ENCODE measurements at places on chromosomes 4 and X.

DNA sequence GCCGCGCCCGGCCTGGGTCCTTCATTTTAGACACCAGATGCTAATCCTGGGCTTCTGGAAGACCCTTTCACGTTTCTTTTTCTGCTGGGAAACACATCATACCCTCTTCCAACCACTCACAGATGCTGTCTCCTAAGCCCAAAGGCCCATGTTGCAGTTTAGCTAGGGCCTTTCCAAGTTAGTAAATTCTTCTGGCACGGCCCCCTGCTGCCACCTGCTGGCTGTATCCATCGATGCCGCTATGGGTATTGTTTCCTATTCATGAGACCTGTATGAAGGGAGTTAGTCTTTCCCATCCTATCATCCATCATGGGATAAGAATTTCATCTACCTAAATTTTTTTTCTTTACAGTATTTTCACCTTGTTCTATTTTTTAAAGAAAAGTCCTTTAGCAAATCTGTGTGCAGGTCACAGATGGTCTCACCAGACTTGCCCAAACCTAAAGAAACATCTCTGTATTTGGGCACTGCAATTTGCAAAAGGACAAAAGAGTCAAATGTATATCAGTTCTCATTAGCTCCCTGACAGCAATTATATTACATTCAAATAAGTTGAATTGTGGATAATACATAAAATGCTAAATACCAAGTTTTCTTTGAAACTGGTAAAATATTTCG, 37.8 kb upstream of the SLC9A7 start:
- peak; percentile 29 for DNase-seq

DNA sequence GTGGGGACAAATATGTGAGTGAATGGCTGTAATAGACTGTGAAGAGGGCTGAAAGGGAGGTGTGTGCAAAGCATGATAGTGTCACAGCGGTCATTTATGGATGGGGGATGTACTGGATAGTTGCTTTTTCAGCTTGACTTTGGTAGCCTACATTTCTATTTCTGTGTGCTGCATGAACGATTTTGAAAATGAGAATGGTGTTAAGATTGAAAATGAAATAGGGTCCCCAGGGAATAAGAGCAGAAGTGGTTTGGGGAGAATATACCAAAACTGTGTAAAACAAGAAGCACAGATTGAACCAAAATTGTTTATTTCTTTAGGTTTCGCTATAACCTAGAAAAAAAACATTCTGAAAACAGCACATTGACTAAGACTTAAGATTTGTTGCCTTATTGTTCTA, 58.8 kb upstream of the CLNK start:
- DNase-seq, result no peak

GRCh38 chr4:5711479-5712184, 631 bp downstream of the EVC start:
- no peak for DNase-seq

GRCh38 chr4:143482840-143483239, 30.7 kb upstream of the SMARCA5 start:
- DNase-seq, result no peak

DNA sequence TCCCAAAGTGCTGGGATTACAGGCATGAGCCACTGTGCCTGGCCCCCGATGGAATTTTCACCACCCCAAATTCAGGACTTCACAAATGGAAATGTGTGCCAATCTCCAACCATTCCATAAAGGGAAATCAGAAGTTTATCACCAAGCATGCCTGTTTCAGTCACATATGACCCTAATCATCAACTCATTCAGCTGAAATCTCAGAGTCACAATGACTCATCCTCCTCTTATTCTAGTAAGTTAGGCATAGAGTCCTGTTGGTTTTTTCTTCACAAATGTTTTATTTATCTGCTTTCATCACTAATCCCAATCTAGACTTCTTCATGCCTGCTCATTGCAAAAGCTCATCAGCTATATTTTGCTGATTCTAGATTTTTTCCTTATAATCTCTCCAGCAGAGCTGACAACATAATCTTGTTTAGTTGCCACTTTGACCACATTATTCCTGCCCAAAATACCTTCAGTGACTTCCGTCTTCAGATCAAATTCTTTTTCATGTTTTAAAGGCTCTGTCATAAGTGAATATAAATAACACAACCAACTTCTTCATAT, 83.3 kb downstream of the SLC7A11 start:
- no peak for DNase-seq

GRCh38 chr4:88751258-88752075, 53.8 kb upstream of the NAP1L5 start:
- DNase-seq, result no peak

- no peak for DNase-seq
Measured at GRCh38 chr4:153731239-153731638, 28.6 kb downstream of the RNF175 start.

- DNase-seq, result no peak
Measured at GRCh38 chr4:165077034-165077578, 23.4 kb downstream of the TRIM75 start.

DNA sequence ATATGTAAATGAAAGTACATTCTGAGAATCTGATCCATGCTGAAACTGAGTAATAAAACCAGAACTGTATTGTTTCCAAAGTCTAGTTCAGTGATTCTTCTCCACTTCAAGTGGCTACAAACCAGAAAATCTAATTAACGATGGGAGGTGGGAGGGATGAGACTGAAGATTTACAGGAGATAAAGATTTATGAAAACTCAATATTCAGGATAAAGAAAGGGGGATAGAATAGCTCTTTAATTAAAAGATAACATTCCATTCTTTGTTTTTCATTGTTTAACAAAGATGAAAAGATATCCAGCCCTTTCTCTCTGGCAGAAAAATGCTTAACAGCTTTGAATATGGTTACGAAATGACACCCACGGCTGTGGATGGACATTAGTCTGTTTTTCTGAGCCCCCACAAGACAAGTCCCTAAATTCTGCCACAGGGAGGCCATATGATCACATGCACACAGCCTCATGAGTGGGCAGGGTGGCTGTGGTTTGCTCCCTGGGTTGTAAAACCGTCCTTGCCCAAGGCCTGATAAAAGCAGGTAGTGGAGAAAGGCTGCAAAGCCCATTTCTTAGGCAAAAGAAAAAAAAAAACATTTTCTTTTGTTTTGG, 36.4 kb downstream of the TMEM150C start:
- no peak for DNase-seq

DNA sequence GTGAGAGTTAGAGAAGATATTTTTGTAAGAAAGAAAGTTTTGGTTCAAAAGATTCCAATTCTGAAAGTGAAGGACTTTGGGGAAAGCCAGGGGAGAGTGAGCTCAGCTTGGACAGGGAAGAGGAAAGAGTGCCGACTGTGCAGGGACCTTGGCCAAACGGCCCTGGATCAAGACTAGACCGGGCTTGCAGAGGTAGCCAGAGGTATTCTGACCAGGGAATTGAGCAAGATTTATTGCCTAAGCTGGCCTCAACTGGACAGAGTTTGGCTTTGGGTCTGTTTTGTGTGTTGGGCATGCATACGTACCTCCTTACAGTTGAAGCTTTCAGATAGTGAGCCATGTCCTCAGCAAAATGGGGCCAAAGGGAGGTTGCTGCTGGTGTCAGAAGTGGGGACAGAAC, 11.6 kb downstream of the PLAC1 start:
- no peak for DNase-seq

GRCh38 chr4:183907871-183908683, 3.0 kb downstream of the STOX2 start:
- DNase-seq, result no peak

- no peak for DNase-seq
Measured at GRCh38 chr4:30756553-30756952, 36.4 kb downstream of the PCDH7 start.

DNA sequence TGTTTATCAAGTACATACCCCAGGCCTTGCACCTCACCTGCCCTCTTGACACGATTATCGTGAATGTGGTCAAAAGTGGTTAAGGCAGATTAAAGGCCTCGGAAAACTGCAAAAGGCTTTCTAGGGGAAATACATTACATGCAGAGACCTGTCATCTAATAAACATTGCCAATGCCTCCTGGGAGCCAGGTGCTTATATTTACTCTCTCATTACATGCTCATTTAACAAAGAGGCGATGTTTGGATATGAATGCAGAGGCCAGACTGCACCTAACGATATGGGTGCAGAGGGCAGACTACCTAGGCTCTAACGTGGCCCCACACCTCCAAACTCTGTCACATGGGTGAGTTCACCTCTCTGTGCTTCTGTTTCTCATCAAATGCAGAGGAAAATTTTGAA, 14.5 kb downstream of the CRMP1 start:
- no peak for DNase-seq

DNA sequence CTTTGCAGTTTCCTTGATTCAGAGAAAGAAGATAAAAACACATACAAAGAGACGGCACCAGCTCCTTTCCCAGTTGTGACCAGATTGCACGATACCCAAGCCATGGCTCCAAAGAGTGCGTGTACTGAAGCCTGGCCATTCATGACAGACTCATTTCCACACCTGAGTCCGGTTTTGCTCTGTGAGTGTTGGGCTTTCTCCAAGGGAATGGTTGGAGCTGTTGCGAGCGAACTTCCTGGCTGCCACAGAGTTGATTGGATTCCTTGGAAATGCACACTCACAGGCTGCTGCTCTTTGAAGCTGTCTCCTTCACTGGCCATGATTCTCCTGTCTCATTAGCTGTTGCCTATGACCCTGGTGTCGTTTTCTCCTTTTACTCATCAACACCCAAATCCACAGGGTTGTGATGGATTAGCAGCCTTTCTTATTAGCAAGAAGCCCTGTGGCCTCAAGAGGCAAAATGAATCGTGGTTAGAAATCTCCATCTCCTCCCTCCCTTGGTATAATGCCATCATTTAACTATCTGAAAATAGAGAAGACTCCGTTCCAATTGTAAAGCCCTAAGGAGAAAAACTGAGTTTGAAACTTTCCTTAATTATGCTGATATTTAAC, 43.9 kb upstream of the BBS12 start:
- DNase-seq, result no peak

GRCh38 chr4:174532445-174532844, 10.2 kb upstream of the HPGD start:
- no peak for DNase-seq

- no peak for DNase-seq
Measured at GRCh38 chr4:183035726-183036415, 63.2 kb upstream of the WWC2 start.

GRCh38 chr4:145781351-145781750, 101.4 kb downstream of the C4orf51 start:
- no peak for DNase-seq

DNA sequence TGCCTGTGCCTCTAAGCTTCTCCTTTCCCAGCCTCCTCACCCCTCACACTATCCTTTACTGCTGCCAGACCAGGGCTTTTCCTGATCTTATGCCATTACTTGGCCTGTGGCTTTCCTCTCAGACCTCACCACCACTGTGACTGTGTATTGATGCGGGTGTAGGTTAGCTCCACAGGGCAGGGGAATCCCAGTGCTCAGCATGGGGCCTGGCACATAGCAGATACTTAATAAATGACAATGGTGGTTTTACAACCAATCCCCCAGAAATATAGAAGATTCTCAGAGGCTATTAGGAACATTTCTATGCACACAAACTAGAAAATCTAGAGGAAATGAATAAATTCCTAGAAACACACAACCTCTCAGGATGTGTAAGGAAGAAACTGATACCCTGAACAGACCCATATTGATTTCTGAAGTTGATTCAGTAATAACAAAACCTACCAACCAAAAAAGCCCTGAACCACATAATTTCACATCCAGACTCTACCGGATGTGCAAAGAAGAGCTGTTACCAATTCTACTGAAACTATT, 129.6 kb upstream of the QRFPR start:
- no peak for DNase-seq

GRCh38 chr4:47010347-47010911, 17.0 kb upstream of the GABRA4 start:
- no peak for DNase-seq

GRCh38 chrX:29746326-29746725, 469.0 kb upstream of the MAGEB2 start:
- no peak for DNase-seq

Data from stimulated activated CD8-positive, alpha-beta memory T cell treated with anti-CD3 and anti-CD28 coated beads, Interleukin-4, amount 100 ng/mL, for 1 hour (primary cell).